A673 (cell line): ENCODE measurements at places on chromosomes 2 and 18. TPM values are rescaled to one million over a fixed set of nuclear protein-coding genes. Genes with fewer than 3 reads are reported as not detected.

DNA sequence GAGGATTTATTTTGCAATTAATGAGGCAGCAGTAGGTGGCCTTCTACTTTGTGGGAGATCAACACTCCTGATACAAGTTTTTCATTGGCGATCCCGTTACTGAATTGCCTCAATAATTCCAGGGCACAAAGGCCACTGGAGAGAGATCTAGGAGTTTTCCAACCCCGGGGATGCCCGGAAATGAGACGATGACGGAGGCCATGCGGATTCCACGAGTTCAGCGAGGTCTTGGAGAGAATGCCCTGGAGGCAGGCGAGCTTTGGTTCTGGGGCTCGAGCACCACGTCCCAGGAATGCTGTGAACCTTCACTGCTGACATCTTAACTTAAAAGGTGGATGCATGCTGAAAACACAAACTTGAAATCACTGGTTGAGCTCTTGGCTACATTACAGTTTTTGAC lies 74.2 kb downstream of the LDLRAD4 start:
- no peaks in the 10 kb centered on the region for H3K36me3 ChIP-seq
- no peaks in the 10 kb centered on the region for H3K27me3 ChIP-seq
- H3K4me1 ChIP-seq, result no peaks in the 10 kb centered on the region
- DNase-seq, result no peak

DNA sequence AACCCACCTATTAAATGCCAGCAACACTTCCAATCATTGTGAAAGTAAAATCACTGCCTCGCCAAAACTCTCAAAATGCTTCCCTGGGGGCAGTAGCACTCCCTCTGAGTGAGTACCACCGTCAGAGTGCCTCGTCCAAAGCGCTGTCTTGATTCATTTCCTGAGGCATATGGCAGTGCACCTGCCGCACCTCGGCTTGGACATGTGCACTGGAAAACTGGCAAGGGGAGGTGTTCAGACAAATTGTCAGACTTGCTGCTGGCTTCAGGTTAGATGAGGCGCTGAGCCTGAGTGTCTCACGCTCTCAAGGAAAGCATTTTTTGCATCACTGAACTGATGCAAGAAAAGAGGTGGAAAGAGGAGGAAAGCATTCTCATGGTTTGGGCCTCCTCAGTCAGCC lies 132.8 kb downstream of the ATL2 start:
- no peaks in the 10 kb centered on the region for H3K4me1 ChIP-seq
- H3K36me3 ChIP-seq, result no peaks in the 10 kb centered on the region
- no peak overlapping the region for H3K27ac ChIP-seq
- H3K4me3 ChIP-seq, result no peak overlapping the region
- no peaks in the 10 kb centered on the region for H3K27me3 ChIP-seq
- DNase-seq, result no peak

Gene KATNAL2
- total RNA-seq, result 10.6 and 15.4 TPM in 2 replicates

DNA sequence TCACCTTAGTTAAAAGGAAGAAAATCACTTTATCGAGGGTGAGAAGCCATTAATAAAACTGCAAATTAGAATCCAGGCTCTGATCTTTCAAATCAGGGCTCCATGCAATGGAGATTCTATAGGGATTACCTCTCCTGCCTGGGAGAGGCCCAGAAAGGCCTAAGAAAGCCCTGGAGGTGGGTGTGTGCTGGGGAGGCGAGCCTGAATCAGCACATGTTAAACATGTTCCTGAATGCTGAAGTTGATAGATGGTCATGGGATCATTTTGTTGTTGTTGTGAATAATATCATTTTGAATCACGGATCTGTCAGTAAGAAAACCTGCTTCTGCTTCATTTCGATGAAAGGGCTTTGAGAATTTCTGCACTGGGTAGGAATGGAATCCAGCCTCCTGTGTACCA lies 254.3 kb downstream of the ACKR3 start:
- H3K4me1 ChIP-seq, result no peaks in the 10 kb centered on the region
- H3K27me3 ChIP-seq, result no peaks in the 10 kb centered on the region
- no peak overlapping the region for H3K27ac ChIP-seq
- no peak for DNase-seq
- no peak overlapping the region for H3K4me3 ChIP-seq
- H3K36me3 ChIP-seq, result no peaks in the 10 kb centered on the region

Gene TMEM200C
- not detected in 2 replicates for total RNA-seq

DNA sequence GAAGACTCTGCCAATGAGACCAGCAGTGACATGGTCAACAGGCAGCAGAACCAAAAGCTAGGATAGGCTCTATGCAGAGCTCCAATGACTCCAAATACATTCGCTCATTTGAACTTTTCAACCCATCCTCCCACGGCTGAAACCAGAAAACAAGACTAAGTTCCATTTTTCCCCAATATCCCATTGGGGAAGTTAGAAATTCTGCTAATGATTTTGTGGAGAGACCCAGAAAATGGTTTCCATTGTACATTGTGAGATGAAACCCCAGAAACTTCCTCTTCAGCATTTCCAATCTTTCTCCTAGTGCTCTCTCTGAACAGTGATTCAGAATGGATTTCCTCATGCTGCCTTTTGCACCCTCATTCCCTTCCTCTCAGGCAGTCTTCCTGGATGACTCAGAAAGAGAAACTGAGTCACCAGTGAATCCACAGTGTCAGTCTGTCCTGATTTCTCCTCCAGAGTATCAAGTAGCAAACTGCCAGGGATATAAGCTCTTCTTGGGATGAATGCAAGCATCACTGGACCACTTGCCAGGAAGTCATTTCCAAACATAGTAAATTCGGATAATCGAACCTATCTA lies 467.7 kb upstream of the ID2 start:
- H3K4me3 ChIP-seq, result no peak overlapping the region
- no peak overlapping the region for H3K27ac ChIP-seq
- no peak for DNase-seq
- no peaks in the 10 kb centered on the region for H3K27me3 ChIP-seq
- no peaks in the 10 kb centered on the region for H3K4me1 ChIP-seq
- no peaks in the 10 kb centered on the region for H3K36me3 ChIP-seq

GRCh38 chr2:54546923-54547720 lies 91.0 kb downstream of the SPTBN1 start:
- H3K4me1 ChIP-seq, result peaks cover 9% of the 10 kb centered on the region
- no peaks in the 10 kb centered on the region for H3K27me3 ChIP-seq
- H3K27ac ChIP-seq, result no peak overlapping the region
- no peak overlapping the region for H3K4me3 ChIP-seq
- DNase-seq, result no peak

- DNase-seq, result no peak
- no peak overlapping the region for H3K27ac ChIP-seq
- H3K4me1 ChIP-seq, result no peaks in the 10 kb centered on the region
- H3K4me3 ChIP-seq, result no peak overlapping the region
Measured at GRCh38 chr2:8576525-8577167, 105.2 kb upstream of the ID2 start.

DNA sequence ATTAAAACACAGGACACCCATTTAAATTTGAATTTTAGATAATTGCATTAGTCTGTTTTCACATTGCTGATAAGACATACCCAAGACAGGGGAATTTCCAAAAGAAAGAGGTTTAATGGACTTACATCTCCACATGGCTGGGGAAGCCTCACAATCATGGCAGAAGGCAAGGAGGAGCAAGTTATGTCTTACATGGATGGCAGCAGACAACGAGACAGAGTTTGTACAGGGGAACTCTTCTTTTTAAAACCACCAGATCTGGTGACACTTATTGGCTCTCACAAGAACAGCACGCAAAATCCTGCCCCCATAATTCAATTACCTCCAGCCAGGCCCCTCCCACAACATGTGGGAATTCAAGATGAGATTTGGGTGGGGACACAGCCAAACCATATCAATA lies 79.8 kb upstream of the SMAD2 start:
- H3K4me1 ChIP-seq, result no peaks in the 10 kb centered on the region
- H3K27ac ChIP-seq, result no peak overlapping the region
- no peaks in the 10 kb centered on the region for H3K36me3 ChIP-seq
- H3K4me3 ChIP-seq, result no peak overlapping the region

DNA sequence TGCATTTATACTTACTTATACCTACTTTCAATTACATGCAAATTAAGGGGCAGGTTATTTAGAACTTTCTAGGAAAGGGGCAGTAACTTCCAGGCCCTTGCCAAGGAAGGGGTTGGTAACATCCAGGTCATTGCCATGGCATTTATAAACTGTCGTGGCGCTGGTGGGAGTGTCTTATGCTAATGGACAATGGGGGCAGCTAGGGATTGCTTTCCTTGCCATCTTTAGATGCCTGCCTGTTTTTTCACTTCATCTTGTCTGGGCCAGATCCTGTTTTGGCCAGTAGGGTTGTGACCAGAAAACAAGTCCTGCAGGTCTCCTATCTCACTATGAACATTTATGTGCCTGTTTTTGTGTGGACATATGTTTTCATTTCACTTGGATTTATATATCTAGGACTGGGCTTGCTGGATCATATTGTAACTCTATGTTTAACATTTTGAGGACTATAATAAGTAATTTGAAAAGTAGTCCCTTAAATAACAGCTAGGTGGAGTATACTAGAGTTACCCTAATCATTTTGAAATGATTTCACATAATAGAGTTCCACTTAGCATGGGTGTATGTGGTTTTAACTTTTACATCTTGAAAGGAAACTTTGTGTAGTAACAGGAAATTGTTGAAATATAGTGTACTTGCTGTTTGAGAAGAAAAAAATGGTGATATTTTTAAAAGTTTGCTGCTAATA lies 56.1 kb downstream of the LCLAT1 start:
- H3K4me1 ChIP-seq, result no peaks in the 10 kb centered on the region
- H3K27ac ChIP-seq, result no peak overlapping the region
- no peak for DNase-seq
- H3K36me3 ChIP-seq, result peaks cover 3% of the 10 kb centered on the region

Gene WNT6
- not detected in 2 replicates for total RNA-seq

DNA sequence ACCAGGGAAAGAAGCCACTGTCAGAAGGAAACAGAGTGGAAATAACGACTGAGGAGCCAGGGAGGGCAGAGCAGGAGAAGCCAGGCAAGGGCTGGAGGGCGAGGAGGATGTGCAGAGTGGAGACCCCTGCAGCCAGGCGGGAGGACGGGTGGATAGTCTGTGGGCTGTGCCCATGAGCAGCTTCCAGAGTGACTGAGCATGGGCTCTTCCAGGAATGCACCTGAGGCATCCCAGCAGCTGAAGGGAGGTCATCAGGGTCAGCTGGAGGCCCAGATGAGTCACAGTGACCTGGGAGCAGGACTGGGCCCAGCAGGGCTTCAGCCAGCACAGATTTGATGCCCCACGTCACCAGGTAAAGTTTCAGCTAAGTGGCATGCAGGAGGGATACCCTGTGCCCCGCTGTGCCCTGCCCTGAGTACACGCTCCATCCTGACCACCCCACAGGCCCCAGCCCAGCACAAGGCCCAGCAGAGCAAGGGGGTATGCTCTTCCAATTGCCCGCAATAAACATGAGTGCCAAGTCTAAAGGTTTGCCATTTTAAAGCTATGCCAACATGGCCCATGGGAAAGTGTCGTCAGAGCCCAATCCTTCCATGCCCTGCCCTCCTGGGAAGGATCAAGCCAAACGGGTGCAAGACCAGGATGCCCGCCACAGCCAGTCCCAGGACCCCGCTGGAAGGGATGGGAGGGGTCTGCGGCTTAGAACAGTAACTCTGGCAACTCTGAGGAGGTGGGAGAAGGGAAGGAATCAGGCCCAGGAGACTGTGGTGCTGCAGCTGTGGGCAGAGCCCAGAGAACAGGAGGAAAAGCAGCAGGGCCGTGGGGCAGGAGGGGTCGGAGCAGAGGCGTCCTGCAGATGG lies 85.7 kb downstream of the SEPTIN10 start:
- no peaks in the 10 kb centered on the region for H3K4me1 ChIP-seq
- no peak overlapping the region for H3K4me3 ChIP-seq

DNA sequence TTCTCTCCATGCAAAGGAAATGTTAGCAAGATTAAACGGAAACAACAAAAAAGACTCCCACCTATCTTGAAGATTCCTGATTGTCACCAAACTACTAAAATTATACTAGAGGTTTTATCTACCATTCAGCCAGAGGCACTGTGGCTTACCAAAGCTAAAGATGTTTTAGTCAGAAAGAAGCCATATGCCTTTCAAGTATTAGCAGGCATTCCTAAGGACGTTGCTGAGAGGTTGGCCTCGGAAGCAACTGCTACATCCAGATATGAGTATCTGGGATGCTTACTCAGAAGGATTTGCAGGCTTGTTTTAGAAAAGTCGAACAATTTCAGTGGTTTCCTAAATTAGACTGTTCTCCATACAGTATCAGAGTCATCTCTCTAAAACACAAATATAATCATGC lies 88.3 kb upstream of the UBE2E3 start:
- no peak overlapping the region for H3K4me3 ChIP-seq
- H3K27ac ChIP-seq, result no peak overlapping the region
- no peaks in the 10 kb centered on the region for H3K4me1 ChIP-seq
- H3K36me3 ChIP-seq, result no peaks in the 10 kb centered on the region
- no peak for DNase-seq
- H3K27me3 ChIP-seq, result no peaks in the 10 kb centered on the region

DNA sequence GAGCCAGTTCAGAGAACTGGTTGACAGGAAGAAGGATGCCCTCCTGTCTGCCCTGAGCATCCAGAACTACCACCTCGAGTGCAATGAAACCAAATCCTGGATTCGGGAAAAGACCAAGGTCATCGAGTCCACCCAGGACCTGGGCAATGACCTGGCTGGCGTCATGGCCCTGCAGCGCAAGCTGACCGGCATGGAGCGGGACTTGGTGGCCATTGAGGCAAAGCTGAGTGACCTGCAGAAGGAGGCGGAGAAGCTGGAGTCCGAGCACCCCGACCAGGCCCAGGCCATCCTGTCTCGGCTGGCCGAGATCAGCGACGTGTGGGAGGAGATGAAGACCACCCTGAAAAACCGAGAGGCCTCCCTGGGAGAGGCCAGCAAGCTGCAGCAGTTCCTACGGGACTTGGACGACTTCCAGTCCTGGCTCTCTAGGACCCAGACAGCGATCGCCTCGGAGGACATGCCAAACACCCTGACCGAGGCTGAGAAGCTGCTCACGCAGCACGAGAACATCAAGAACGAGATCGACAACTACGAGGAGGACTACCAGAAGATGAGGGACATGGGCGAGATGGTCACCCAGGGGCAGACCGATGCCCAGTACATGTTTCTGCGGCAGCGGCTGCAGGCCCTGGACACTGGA lies 92.5 kb upstream of the EML6 start:
- DNase-seq, result no peak
- peaks cover 27% of the 10 kb centered on the region for H3K4me1 ChIP-seq
- peaks cover 76% of the 10 kb centered on the region for H3K36me3 ChIP-seq
- no peaks in the 10 kb centered on the region for H3K27me3 ChIP-seq

GRCh38 chr2:45781464-45781811 lies 130.0 kb downstream of the PRKCE start:
- H3K4me1 ChIP-seq, result no peaks in the 10 kb centered on the region
- no peak overlapping the region for H3K27ac ChIP-seq
- no peaks in the 10 kb centered on the region for H3K36me3 ChIP-seq
- H3K27me3 ChIP-seq, result no peaks in the 10 kb centered on the region

- H3K4me1 ChIP-seq, result no peaks in the 10 kb centered on the region
- no peaks in the 10 kb centered on the region for H3K27me3 ChIP-seq
- no peaks in the 10 kb centered on the region for H3K36me3 ChIP-seq
- no peak overlapping the region for H3K4me3 ChIP-seq
- DNase-seq, result no peak
- no peak overlapping the region for H3K27ac ChIP-seq
Measured at GRCh38 chr18:49305688-49306336, 154.6 kb downstream of the DYM start.
